K562 (cell line): ENCODE measurements at places on chromosomes 1 and 21.
A peak's percentile ranks its signal among the peaks of the same experiment; 100 is the strongest.

- no peak for DNase-seq
These were observed 33.2 kb upstream of the CDC42BPA start for GRCh38 chr1:227351443-227351842.

- DNase-seq, result no peak
These were observed 291.0 kb downstream of the CHRM3 start for GRCh38 chr1:239677362-239677761.

DNA sequence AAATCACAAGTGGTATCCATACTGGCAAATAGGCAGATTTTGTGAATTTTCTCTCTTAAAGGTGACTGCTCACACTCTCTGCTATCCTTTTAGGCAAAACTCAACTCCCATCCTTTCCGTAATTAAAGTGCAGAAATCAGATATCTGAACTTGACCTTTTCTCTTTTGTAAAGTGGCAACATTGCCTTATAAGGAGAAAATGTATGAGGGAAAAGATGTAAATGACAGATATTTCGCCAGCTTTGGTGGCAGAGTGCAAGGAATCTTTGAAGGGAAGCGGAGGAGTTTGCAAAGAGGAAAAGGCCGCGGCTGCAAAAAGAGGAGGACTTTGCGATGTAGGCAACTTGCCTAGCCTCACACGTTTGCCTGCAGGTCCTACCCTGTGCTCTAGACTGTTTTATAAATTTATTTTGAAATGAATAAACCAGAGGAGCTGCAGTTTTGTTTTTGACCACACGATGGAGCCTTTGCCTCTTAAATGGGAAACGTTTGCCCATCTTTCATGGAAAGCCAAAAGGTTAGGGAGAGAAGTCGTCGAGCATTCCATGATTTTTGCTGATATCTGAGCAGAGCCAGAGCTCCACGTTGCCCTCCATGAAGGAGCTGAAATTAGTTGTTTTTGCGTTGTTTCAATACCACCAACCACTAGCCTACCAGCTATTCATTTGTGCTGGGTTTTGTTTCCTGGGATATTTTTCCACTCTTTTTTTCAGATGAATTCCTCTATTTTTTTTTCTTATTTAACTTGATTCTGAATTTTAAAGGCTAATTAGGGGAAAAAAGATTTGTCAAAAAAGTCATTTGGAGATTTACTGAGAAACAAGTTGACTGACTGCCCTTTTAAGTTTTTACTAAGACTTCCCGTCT lies 242.3 kb downstream of the LMX1A start:
- peak; percentile 53 for DNase-seq

DNA sequence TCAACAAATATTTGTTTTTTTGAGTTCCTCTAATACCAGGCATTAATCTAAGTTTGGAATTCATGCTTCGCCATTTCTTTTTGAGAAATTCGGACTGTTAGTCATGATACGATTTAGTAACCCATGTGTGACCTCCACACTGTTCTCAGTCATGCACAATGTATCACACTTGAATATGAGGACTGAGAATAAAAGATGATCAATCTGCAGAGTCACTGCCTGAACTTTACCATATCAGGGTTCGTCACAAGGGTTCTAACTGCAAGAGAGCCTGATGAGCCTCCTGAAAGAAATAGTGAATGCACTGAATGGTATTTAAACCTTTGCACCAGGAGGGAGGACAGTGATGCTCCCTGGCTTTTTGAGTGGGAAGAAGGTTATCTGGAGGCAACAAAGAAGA lies 10.9 kb upstream of the FASLG start:
- DNase-seq, result no peak

DNA sequence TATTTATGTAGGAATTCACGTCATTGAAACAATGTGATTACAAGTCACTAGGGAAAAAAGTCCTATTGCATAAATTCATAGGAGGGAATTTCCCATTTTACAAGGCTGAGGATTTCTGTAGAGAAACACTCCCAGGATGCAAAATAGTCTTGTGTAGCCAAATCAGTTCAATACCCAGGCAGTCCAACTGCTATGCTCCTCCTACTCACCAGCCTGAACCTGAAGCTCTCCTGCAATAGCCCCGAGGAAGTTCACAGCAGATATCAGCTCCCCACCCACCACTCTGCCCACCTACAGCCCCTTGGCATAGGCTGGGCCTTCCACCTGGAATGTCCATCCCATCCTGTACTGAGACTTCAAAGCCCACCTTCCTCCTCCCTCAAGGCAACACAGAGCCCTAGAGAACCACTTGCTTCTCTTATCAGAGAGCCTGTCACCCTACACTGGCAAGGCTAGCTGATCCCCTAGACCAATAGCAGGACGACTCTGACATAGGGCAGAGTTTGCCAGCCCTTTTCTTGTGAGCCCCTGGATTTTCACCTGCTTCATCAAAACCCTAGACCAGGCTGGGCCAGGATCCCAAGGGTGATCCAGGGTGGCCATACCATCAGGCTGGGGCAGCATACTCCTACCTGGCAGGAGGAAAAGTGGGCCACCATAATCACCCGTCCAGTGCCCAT lies 1.5 kb downstream of the LSS start:
- no peak for DNase-seq

DNA sequence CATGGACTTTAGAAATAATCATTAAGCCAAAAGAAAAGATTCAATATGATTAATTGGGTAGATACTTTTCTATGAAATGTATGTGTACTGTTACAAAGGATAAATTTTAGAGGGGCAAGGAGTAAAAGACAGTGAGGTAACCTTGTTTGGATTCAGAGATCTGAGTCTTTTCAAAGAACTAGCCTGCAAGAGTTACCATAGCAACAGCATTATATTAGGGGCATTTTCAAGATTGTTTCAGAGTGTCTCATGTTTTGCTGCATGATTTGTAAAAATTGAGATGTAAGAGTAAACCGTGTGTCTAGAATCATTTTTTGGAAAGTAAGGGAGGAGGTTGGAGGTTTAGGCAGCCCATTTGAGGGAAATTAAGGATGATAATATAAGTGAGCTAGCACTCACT lies 70.6 kb upstream of the KIAA1614 start:
- DNase-seq, result no peak

DNA sequence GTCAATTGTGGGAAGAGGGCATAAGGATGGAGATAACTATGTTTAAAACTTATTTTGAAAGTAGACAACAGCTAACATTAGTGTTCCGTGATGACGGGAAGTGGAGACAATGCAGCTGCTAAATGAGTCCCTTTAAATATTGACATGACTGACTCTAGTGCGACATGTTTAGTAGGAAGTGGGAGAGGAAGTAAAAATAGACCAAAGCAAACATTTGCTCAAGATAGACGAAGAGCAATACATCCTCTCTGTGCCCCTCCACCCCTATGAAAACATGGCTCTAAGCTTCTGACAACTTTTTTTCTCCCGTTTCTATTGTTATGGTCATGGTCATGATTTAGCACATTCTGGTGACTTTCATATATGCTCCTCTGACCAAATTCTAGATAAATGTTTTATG lies 60.0 kb upstream of the HMCN1 start:
- DNase-seq, result no peak

DNA sequence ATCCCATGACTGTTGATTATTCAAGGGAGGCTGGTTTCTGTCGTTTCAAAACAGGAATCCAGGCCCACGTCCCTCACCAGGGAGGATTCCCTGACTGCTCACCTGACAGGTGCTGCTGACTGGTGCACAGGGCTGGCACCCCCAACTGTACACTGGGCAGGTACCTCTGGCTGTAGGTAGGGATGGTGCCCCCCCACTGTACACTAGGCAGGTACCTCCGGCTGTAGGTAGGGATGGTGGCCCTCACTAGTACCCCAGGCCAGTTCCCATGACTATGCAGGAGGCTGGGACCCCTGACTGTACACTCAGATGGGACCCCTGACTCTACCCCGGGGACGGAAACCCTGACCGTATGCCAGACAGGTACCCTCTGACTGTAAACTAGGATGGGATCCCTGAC lies 33.6 kb upstream of the PDE9A start:
- DNase-seq, result no peak

DNA sequence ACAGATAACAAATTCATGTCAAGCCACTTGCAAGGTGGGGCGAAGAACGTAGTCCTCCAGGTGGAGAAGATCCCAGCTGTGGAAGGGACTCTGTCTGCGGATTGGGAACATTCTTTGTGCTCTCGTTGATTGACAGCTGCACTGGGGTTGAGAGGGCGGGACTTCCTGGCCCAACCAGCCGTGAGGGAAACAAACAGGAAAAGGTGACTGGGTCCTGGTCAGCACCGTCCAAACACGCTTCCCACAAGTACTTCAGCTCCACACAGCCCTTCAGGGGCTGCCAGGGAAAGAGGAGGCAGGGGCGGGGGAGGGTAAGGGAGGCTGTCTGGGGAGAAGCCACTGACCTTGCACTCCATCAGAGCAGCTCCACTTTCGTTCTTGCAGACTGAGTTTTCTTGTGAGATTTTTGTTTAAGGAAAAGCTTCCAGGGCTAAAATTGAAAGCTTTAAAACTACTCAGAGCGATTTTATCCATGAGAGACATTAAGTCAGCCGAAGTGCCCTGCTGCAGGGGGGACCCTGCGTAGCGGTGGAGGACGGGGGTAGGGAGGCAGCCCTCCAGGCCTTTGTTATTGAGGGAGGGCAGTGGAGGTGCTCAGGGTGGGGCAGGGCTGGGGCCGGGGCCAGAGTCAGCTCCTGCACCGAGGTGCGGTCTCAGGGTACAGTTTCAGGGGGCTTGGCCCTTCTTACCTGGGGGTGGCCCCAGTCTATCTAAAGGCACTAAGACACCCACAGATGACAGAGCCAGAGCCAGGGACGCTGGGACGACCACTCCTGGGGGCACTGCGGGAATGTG lies 21.6 kb upstream of the STUM start:
- peak; percentile 80 for DNase-seq

DNA sequence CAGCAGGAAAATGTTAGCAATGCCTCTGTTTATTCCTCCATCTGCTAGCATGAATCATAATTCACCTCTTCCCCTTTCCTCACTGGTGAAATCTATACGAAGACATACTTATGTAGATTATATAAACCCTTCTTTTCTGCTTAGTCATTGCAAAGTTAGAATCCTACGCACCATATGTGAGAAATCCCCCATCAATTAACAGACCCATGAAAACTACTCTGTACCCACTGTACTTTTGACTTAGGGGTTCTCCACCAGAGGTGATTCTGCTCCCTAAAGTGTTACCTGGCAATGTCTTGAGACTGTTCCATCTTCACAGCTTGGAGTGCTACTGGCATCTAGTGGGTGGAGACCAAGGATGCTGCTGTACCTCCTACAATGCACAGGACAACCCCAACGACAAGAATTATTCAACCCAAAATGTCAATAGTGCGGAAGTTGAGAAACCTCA lies 49.6 kb upstream of the KCTD3 start:
- no peak for DNase-seq

GRCh38 chr1:36411674-36412648 lies 14.3 kb upstream of the LSM10 start:
- peak; percentile 60 for DNase-seq

GRCh38 chr1:36151845-36152203 lies 2.5 kb upstream of the TRAPPC3 start:
- DNase-seq, result peak; percentile 68

DNA sequence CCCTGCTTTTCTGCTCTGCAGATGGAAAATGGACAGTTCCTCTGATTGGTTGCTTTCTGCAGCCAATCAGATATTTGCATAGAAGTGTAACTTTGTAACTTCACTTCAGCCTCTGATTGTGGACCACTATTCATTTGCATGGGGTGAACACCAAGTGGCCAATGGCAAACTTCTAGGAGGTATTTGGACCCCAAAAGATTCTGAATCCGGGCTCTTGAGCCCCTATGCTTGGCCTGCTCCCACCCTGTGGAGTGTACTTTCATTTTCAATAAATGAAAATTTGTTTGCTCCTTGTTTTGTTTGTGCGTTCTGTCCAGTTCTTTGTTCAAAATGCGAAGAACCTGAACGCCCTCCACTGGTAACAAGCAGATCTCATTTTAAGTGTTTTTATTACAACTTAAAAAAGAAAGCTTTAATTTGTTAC lies 6.4 kb upstream of the GSTM4 start:
- peak; percentile 48 for DNase-seq

DNA sequence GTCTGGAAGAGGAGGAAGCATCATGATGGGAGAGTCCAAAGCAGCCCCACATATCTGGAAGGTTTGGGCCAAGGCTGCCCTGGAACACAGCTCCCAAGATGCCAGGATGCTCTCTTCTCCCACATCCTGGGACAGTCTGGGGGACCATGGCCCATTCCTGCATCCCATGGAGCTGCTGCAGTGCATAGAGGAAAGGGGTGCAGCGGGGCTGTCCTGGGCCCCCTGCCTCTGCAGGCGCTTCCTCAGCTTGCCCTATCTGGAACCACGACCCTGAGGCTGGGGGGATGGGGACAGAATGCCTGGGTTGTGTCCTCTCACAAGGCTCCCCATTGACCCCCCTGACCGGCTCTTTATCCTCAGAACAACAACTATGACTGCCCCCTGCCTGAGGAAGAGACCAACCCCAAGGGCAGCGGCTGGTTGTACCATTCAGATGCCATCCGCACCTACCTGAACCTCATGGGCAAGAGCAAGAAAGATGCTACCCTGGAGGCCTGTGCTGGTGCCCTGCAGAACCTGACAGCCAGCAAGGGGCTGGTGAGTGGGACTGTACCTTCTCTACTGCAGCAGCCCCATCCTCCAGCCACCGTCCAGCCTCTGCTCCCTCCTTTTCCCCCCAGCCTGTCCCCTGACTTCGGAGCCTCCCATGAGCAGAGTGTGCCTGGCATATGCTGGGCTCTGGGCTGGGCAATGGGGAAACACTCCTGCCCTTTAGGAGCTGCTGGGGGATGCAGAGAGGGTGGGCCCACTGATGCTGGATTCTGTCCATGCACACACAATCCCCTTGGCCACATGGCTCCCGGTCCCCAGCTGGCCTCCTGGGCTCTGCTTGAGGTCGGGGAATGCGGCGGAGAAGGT lies 39.6 kb downstream of the PKP1 start:
- DNase-seq, result no peak

DNA sequence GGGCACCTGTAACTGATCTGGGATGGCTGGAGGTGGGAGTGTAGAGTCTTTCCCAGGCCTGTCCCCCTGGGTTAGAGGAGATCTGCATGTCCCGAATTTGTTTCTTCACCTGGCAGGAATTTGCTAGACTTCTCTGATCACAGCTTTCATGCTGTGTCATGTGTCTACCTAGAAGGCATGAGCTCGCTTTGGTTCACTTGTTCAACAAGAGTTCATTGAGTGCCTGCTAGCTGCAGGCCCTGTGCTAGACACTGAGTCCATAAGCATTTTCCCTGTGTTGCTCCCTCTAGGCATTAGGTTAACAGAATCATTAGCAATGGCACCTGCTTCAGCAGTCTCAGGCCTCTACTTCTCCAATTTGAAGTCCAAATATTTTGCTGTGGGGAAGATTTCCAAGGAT lies 101.6 kb downstream of the MTR start:
- no peak for DNase-seq

GRCh38 chr1:208169081-208169879 lies 74.9 kb downstream of the PLXNA2 start:
- no peak for DNase-seq

DNA sequence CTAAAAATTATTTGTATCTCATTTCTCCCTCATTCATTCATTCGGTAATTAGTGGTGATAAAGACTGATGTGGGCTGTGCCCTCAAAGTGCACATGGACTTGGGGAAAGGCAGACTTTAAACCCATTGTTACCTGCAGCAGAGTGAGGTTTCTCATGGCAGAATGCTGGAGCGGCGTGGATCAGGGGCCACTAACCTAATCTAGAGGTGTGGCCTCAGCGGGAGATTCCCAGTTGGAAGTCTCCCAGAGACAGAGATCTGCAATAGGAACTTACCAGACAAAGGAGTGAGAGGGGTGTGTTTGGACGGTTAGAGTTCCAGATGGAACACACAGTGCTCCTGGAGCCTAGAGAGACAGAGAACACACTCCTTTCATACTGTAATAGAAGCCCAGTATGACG lies 73.5 kb downstream of the VPS26C start:
- no peak for DNase-seq

GRCh38 chr1:186152227-186152619 lies 222.8 kb downstream of the TPR start:
- DNase-seq, result no peak

GRCh38 chr21:16169102-16169511 lies 439.3 kb downstream of the USP25 start:
- DNase-seq, result no peak
